Tibial nerve (tissue), 4 donors: ENCODE measurements at places on chromosomes 2 and 18. TPM values are rescaled to one million over a fixed set of nuclear protein-coding genes. Genes with fewer than 3 reads are reported as not detected.
A peak's percentile ranks its signal among the peaks of the same experiment; 100 is the strongest.

Gene FAM124B
- 2.6 TPM for total RNA-seq

Gene IL36B
- not detected for total RNA-seq

- H3K4me1 ChIP-seq, result no peaks in the 10 kb centered on the region
These were observed 116.3 kb downstream of the POLE4 start for GRCh38 chr2:75074708-75075107.

DNA sequence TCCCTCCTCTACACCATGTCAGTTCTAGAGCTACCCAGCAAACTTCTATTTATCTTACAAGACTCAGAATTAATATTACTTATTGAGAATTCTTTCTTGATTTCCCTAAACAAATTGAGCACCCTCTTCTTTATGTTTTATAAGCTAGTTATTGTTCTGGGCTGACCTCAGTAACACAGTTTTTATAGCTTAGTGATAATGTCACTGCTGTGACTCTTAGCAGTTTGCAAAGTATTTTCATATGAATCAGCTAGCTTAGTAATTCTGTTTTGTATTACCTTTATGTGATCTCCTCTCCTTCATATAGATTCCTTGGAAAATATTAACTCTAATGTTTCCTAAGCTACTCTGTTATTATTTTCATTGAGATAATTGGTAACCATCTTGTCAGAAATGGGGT, 114.9 kb downstream of the PMS1 start:
- no peak overlapping the region for H3K4me3 ChIP-seq
- no peak for DNase-seq
- no peaks in the 10 kb centered on the region for H3K27me3 ChIP-seq
- no peaks in the 10 kb centered on the region for H3K4me1 ChIP-seq
- no peak overlapping the region for H3K27ac ChIP-seq
- H3K36me3 ChIP-seq, result no peaks in the 10 kb centered on the region

- H3K36me3 ChIP-seq, result no peaks in the 10 kb centered on the region
- no peak overlapping the region for H3K27ac ChIP-seq
- H3K27me3 ChIP-seq, result no peaks in the 10 kb centered on the region
- DNase-seq, result no peak
- peaks cover 37% of the 10 kb centered on the region for H3K4me1 ChIP-seq
These were observed 38.3 kb downstream of the IL1RL2 start for GRCh38 chr2:102224824-102225739.

Gene EVA1A
- total RNA-seq, result 1.6 TPM

GRCh38 chr18:54284981-54285785, 15.9 kb downstream of the POLI start:
- H3K4me1 ChIP-seq, result no peaks in the 10 kb centered on the region
- H3K4me3 ChIP-seq, result no peak overlapping the region
- peaks cover 29% of the 10 kb centered on the region for H3K36me3 ChIP-seq
- H3K27me3 ChIP-seq, result no peaks in the 10 kb centered on the region
- H3K27ac ChIP-seq, result no peak overlapping the region

Gene PPP1R7
- 44.7 TPM for total RNA-seq

Gene EVX2
- not detected for total RNA-seq

GRCh38 chr2:25479761-25480160, 138.0 kb upstream of the DNMT3A start:
- no peak overlapping the region for H3K27ac ChIP-seq
- H3K36me3 ChIP-seq, result no peaks in the 10 kb centered on the region
- no peak for DNase-seq

DNA sequence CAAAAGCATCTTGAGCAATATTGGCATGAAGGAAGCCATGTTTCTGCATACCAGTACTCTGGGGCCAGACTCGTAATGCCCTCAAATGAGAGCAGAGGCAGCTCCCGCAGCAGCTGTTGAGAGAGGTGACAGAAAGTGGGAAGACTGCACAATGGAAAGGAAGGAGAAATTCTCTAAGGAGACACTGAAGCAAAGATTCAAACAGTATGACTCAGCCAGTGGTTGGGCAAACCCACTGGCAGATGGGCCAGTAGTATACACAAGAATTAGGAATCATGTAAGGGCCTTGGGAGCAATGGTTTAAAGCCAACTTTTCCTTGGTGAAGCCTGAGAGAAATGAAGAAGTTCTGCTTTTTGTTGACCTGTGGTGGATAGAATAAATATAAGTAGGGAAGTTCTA, 2092.7 kb upstream of the PIK3C3 start:
- no peaks in the 10 kb centered on the region for H3K4me1 ChIP-seq
- H3K27me3 ChIP-seq, result no peaks in the 10 kb centered on the region
- H3K27ac ChIP-seq, result no peak overlapping the region
- no peak overlapping the region for H3K4me3 ChIP-seq

GRCh38 chr18:67652288-67652687, 135.8 kb upstream of the DSEL start:
- no peak for DNase-seq
- no peaks in the 10 kb centered on the region for H3K4me1 ChIP-seq
- no peak overlapping the region for H3K27ac ChIP-seq
- H3K36me3 ChIP-seq, result no peaks in the 10 kb centered on the region
- no peaks in the 10 kb centered on the region for H3K27me3 ChIP-seq

DNA sequence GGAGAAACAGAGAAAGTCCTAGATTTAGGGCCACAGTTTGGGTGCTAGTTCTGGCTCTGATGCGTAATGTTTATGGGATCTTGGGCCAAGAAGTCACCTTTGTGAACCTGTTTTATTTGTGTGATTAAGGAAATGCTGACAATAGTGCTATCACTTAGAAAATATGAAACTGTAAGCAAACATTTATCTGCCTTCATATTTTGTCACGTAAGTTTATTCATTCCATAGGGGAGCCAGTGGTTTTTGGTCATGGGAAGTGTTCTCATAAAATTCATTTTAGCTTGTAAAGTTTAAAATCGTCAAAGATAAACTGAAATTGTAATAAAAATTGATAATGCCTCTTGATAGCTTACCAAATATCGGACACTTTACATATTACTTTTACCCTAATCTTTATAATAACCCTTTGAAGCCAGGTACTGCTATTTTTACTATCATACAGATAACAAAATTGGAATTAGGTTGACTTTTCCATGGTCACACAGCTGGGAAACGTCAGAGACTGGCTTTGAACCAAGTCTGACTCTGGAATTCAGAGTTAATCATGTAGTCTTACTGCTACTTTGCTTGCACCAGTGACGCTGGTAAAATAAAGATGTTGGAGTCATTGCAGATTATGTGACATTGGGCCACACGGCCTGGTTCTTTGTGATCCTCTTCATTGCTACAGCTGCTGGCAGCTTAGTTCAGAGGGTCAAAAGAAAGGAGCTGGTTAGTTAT, 99.7 kb downstream of the ICA1L start:
- DNase-seq, result no peak
- no peak overlapping the region for H3K27ac ChIP-seq
- no peak overlapping the region for H3K4me3 ChIP-seq
- H3K36me3 ChIP-seq, result peaks cover 3% of the 10 kb centered on the region
- H3K4me1 ChIP-seq, result no peaks in the 10 kb centered on the region
- no peaks in the 10 kb centered on the region for H3K27me3 ChIP-seq

Gene CD226
- 0.39 TPM for total RNA-seq

DNA sequence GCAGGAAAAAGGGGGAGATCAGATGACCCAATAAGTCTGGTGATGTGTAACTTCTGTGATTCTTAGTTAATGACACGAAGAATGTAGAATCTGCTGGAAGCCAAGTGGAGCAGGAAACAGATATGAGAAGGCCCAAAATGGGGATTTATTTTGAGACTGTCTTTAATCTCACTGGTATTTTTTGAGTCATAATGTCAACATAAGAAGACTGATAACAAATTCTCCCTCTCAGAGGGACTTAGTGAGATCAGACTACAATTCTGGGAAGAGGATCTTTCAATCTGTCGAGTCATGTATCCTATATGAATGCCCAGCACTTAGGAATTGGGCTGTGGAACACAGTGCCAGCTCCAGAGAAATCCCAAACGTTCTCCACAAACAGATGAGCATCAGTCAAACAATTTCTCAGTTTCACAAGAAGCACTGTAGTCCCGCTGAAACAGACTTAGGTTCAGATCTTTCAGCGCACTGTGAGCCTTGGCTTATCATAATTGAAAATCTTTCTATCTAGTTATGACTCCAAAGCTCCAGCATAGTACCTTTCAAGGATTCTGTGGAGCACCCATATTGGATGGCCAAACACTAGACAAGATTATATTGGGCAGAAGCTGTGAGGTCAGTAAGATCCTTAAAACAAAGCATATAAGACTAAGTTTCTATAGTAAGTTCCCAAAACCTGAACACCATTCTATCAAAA, 738.2 kb downstream of the LRP1B start:
- DNase-seq, result no peak
- H3K4me3 ChIP-seq, result no peak overlapping the region
- H3K27me3 ChIP-seq, result no peaks in the 10 kb centered on the region
- no peaks in the 10 kb centered on the region for H3K4me1 ChIP-seq
- H3K27ac ChIP-seq, result no peak overlapping the region
- no peaks in the 10 kb centered on the region for H3K36me3 ChIP-seq

GRCh38 chr2:9388950-9389911, 34.1 kb downstream of the ITGB1BP1 start:
- no peak overlapping the region for H3K27ac ChIP-seq
- H3K4me1 ChIP-seq, result peaks cover 51% of the 10 kb centered on the region
- H3K36me3 ChIP-seq, result peaks cover 53% of the 10 kb centered on the region
- H3K4me3 ChIP-seq, result no peak overlapping the region

DNA sequence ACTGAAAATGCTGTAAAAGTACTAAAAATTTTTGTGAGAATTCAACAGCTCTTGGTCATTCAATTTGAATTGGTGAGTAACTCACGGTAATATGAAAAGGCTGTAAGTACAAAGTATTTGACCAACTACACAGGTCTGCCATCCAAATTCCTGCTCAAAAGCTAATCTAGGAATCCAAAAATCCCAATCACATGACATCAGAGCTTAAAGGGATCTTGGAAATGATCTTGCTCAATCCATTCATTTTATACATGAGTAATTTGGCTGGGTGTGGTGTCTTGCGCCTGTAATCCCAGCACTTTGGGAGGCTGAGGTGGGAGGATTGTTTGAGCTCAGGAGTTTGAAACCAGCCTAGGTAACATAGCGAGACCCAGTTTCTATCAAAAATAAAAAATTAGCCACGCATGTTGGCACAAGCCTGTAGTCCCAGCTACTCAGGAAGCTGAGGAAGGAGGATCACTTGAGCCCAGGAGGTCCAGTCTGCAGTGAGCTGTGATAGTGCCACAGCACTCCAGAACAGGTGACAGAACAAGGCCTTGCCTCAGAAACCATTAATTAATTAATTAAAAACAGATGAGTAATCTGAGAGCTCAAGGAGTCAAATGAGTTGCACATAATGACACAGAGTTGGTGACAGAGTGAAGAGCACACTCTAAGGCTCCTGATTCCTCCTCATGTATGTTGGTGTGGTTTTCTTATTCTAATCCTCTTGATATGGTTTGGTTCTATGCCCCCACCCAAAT, 19.8 kb downstream of the SPIRE1 start:
- no peak overlapping the region for H3K27ac ChIP-seq
- no peaks in the 10 kb centered on the region for H3K27me3 ChIP-seq
- H3K4me3 ChIP-seq, result no peak overlapping the region
- DNase-seq, result no peak

GRCh38 chr2:231604101-231604684, 11.5 kb downstream of the TEX44 start:
- peaks cover 35% of the 10 kb centered on the region for H3K4me1 ChIP-seq
- peak overlapping the region; percentile 57 for H3K4me3 ChIP-seq
- DNase-seq, result peak; percentile 40
- H3K27ac ChIP-seq, result peak overlapping the region; percentile 98

Gene CCDC102B
- total RNA-seq, result 17.6 TPM

Gene MAL
- 154 TPM for total RNA-seq

GRCh38 chr2:120424274-120424796, 78.4 kb downstream of the INHBB start:
- no peaks in the 10 kb centered on the region for H3K36me3 ChIP-seq
- DNase-seq, result no peak
- no peak overlapping the region for H3K27ac ChIP-seq
- H3K4me1 ChIP-seq, result no peaks in the 10 kb centered on the region
- no peak overlapping the region for H3K4me3 ChIP-seq

Gene SEC11C
- total RNA-seq, result 36.6 TPM

DNA sequence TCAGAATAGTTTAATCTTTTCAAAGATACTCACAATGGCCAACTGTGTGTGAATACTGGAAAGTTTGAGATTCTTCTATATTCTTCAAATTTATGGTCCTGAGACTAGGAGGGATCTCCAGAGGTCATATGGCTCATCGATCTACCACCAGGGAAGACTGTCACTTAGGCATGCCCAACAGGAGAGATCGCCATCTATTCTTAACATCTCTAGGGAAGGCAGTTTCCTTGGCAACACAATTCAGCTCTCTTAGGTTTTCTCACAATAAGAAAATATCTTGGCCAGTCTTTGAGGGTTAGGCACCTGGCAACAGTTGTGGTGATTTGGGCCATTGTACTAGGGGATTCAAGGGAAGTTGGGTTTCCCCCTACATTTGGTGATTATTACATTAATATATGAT, 107.2 kb downstream of the GALNT3 start:
- H3K27me3 ChIP-seq, result no peaks in the 10 kb centered on the region
- no peaks in the 10 kb centered on the region for H3K4me1 ChIP-seq
- no peak overlapping the region for H3K27ac ChIP-seq
- H3K36me3 ChIP-seq, result no peaks in the 10 kb centered on the region
- DNase-seq, result no peak

Gene UGT1A6
- 0.39 TPM for total RNA-seq

- no peaks in the 10 kb centered on the region for H3K27me3 ChIP-seq
- H3K4me1 ChIP-seq, result peaks cover 35% of the 10 kb centered on the region
- DNase-seq, result no peak
- no peak overlapping the region for H3K27ac ChIP-seq
- H3K36me3 ChIP-seq, result no peaks in the 10 kb centered on the region
These were observed 47.7 kb downstream of the GLI2 start for GRCh38 chr2:120783371-120783791.

Gene GREB1
- total RNA-seq, result 31.6 TPM

DNA sequence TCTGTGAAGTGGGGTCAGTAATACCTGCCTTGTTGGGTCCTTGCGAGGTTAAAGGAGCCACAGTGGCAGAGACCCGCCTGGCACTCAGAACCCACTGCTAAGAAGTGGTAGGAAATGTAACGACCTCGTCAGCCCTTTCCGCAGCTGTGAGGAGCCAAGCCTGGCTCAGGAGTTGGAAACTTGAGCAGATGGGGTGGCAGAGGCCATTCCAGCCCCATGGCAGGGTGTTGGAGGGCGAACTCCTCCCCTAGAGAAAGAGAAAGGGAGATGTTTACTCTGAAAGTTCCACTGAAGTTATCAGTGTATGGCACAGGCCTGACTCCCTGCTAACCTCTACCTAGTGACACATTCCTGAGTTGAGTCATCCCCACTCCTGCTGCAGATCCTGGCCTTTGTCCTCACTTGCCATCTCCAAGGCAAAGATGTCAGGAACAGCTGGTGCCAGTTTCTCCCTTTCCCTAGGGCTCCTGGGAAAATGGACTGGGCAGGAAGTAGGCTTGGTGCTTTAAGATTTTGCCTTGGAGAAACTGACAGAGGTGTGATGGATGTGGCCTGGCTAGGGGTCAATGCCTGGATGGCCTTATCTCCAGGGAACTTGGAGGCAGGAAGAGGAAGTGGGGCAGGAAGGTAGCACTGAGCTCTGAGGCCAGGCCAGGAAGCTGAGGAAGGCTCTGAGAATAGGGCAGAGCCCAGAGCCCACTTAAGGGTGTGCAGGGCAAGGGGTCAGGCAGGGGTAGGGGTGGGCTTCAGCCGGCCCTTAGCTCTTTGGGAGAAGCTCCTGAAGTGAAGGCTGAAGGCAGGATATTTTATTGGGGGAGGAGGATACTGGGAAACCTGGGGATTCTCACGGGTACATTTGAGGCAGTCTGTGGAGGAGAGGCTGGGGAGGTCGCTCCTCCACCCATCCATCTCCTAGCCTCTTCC, 888 bp downstream of the VAMP5 start:
- no peak for DNase-seq
- no peaks in the 10 kb centered on the region for H3K4me1 ChIP-seq
- no peaks in the 10 kb centered on the region for H3K27me3 ChIP-seq
- peak overlapping the region; percentile 56 for H3K4me3 ChIP-seq
- H3K27ac ChIP-seq, result peak overlapping the region; percentile 93

GRCh38 chr2:100733391-100734187, 86.3 kb upstream of the NPAS2 start:
- no peak overlapping the region for H3K4me3 ChIP-seq
- no peaks in the 10 kb centered on the region for H3K27me3 ChIP-seq
- DNase-seq, result peak; percentile 24
- no peaks in the 10 kb centered on the region for H3K4me1 ChIP-seq
